ENCODE measurements at places on chromosomes 7 and 10. TPM values are rescaled to one million over a fixed set of nuclear protein-coding genes. Genes with fewer than 3 reads are reported as not detected.

GRCh38 chr10:106242301-106242700 is 922.2 kb downstream of the SORCS1 start:
- H3K27ac ChIP-seq = no peak overlapping the region
- no peaks in the 10 kb centered on the region for H3K27me3 ChIP-seq
- no peak overlapping the region for H3K4me3 ChIP-seq
- no peak for DNase-seq
- no peaks in the 10 kb centered on the region for H3K4me1 ChIP-seq

DNA sequence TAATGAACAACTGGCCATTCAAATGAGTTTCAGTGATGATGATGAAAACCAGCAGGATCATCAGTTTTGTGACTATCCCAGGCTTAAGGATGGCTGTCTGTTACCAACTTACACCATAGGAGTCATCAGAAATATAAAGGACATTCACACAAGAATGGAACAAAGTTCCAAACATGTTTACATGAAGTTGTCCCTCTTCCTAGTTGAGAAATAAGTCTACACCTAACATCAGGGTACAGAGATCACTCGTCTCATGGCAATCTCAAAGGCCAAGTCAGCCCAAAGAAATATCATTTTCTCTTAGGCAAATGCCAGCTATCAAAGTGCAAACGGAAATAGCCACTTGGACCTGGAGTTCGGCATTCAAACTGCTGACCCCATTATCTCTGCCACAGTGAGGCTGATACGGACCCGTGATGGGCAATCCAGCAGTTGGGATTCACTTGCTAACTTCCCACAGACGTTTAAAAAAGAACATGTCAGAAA is 53.0 kb downstream of the CREB3L2 start:
- no peak for DNase-seq
- no peak overlapping the region for H3K27ac ChIP-seq
- H3K4me1 ChIP-seq = no peaks in the 10 kb centered on the region

DNA sequence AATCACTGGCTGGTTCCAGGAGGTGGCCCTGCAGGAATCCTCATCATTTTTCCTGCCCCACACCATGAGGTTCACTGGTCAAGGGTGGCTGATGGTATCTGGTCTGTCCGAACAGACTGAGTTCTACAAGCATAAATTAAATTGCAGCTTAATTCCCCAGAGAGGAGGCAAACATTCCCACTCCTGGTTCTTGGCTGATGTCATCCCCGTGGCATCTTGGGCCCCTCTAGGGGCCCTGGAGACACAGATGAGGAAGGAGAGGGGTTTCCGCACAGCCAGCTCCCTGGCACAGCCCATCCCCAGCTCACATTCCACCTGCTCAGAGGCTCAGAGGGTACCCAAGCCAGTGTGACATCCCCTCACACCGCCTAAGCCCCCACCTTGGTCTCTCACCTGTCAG is 5.3 kb upstream of the KLRG2 start:
- H3K4me3 ChIP-seq = no peak overlapping the region
- no peak for DNase-seq
- H3K27me3 ChIP-seq = no peaks in the 10 kb centered on the region

- no peak overlapping the region for H3K4me3 ChIP-seq
- no peak for DNase-seq
Observed at GRCh38 chr7:49400891-49401550, 372.4 kb upstream of the VWC2 start.

DNA sequence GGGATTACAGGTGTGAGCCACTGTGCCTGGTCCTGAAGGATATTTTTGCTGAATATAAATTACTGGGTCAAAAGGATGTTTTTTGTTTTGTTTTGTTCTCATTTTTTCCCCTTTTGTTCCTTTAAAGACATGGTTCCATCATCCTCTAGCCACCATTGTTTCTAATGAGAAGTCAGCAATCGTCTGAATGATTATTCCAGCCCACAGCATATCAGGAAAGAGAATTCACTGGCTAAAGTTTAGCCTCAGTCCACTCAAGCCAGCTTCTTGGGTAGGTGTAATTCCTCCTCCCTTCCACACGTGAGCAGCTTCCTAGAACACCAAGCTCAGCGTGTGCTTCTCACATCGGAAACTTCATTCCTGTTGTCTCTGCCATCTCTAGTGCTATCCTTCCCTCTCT is 112.8 kb upstream of the INSIG1 start:
- H3K4me3 ChIP-seq = no peak overlapping the region
- H3K36me3 ChIP-seq = no peaks in the 10 kb centered on the region
- H3K4me1 ChIP-seq = no peaks in the 10 kb centered on the region
- no peak overlapping the region for H3K27ac ChIP-seq

DNA sequence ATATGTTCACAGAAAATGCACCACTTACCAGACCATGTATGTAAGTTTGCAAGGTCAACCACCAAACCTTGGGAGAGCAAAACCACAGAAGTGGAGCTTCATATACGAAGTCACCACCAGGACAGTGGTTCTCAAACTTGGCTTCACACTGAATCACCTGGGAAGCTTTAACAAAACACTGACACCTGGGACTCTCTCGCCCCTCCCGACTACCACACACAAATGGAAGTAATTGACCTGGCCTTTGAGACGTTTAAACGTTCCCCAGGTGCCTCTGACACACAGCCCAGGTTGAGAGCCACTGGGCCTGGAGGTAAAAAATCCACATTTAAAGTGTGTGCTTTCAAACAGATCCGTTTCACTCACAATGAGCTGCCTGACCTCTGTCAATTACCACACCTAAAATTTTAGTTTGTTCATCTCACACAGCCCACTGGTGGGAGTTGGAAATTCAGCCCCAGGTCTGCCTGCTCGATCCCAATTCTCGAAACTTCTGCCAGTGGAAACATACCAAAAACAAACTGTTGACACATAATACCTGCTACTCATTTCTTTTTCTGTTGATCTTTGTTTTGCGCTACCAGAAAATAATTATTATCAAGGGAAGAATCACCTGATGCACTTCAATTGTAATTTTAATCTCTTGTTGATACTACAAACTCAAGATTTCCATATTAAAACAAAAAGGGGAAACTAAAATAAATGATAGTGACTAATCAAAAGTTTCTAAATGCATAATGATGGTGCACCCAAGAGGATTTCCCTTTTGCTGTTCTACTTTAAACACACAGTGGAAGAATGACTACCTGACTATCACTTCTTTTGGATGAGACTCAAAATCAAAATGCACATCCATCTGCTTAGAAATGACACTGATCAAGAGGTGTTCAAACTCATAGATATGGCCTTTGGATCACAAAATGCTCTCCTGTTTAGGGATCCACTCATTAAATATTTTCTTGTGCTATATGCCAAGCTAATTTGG is 26.6 kb downstream of the CDNF start:
- H3K27me3 ChIP-seq = no peaks in the 10 kb centered on the region
- no peak overlapping the region for H3K4me3 ChIP-seq

DNA sequence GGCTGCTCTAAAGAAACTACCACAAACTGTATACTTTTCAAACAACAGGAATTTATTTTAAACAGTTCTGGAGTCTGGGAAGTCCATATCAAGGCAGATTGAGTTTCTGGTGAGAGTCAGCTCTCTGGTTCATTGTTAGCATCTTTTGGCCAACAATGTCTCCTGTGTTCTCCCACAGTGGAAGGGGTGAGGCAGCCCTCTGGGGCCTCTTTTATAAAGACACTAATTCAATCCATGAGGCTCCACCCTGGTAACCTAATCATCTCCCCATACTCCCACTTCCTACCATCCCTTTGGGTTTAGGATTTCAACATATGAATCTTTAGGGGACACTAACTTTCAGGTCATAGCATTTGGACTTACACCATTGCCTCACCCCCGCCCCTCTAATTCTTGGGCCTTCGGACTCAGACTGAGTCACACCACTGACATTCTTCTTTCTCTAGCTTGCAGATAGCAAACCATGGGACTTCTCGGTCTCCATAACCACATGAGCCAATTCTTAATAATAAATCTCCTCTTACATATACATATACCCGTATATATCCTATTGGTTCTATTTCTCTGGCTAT is 64.3 kb upstream of the ANTXRL start:
- no peak for DNase-seq
- no peak overlapping the region for H3K4me3 ChIP-seq
- no peak overlapping the region for H3K27ac ChIP-seq
- H3K4me1 ChIP-seq = no peaks in the 10 kb centered on the region

DNA sequence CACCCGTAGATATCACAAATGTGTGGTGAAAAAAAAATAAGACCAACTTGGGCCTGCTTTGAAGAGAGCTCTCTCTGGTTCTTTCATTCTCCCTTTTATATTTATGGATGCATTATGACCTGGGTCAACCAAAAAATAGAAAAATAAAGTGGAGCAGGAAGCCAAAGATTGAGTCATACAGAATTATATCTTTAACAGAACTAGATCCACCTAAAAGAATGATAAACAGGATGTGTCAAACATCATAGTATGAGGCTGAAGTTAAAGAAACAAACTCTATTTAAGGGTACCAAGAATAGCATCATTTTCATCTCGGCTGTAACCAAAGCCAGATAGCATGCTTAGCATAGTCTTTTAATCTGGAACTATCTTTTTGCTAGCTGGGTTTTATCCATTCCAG is 28.8 kb upstream of the NMT2 start:
- H3K36me3 ChIP-seq = no peaks in the 10 kb centered on the region
- H3K27me3 ChIP-seq = no peaks in the 10 kb centered on the region
- no peak for DNase-seq
- no peak overlapping the region for H3K4me3 ChIP-seq

DNA sequence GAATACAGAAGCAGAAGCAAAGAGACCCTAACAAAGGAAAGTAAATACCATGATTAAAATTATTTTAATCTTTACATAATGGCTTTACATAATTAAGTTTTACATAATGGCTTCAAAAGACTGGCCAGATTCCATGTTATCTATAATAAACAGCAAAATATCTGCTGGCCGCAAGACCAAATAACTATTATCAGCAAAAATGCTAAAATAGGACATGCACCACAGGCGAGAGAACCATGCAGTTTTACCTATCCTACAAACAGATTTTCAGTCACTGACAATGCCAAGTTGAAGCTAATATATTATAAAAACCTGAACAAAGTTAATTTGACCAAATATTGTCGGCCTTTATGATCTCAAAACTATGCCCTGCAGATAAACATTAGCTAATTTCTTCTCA is 34.2 kb upstream of the ANLN start:
- no peaks in the 10 kb centered on the region for H3K4me1 ChIP-seq
- no peaks in the 10 kb centered on the region for H3K36me3 ChIP-seq
- no peaks in the 10 kb centered on the region for H3K27me3 ChIP-seq
- no peak for DNase-seq
- no peak overlapping the region for H3K4me3 ChIP-seq

DNA sequence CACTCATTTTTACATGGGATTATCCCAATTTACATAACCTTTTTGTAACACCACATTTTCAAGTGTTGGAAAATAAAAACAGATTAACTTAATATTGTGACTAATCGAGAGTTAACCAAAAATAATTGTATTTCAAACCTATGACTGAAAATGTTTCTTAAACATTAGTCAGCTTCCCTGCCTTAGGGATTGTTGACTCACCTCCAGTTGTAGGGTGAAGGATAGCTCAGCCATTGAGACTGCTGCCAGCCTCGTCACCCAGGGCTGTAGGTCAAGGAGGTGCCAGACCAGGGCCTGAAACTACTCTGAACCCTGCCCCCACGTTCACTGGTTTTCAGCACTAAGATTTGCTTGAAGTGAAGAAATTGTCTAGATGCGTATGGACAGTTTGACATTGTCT is 351.2 kb downstream of the GFRA1 start:
- H3K4me3 ChIP-seq = no peak overlapping the region

DNA sequence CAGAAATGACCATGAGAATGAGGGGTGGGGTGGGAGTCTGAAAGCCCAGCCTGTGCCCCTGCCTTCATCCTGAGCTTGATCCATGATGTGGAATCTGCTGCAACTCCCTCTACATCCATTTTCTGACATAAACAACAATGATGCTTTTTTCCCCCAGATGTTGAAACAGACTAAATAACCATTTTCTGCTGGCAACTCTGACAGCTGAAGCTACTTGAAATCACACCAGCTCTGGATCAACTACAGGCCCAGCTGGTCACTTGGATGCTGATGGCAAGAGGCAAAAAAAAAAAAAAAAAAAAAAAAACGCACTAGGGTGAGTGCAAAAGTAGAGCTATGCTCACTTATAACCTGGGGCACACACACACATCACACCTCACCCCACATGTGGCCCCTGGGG is 74.2 kb downstream of the FAM107B start:
- H3K27ac ChIP-seq = no peak overlapping the region
- H3K4me1 ChIP-seq = no peaks in the 10 kb centered on the region
- H3K36me3 ChIP-seq = no peaks in the 10 kb centered on the region
- DNase-seq = no peak
- no peak overlapping the region for H3K4me3 ChIP-seq

- no peak overlapping the region for H3K27ac ChIP-seq
- no peak overlapping the region for H3K4me3 ChIP-seq
- DNase-seq = no peak
- H3K27me3 ChIP-seq = no peaks in the 10 kb centered on the region
Observed at GRCh38 chr7:135862586-135863340, 114.2 kb upstream of the FAM180A start.

GRCh38 chr10:15737656-15738055 is 17.9 kb upstream of the ITGA8 start:
- no peaks in the 10 kb centered on the region for H3K27me3 ChIP-seq
- DNase-seq = no peak
- H3K4me3 ChIP-seq = no peak overlapping the region

DNA sequence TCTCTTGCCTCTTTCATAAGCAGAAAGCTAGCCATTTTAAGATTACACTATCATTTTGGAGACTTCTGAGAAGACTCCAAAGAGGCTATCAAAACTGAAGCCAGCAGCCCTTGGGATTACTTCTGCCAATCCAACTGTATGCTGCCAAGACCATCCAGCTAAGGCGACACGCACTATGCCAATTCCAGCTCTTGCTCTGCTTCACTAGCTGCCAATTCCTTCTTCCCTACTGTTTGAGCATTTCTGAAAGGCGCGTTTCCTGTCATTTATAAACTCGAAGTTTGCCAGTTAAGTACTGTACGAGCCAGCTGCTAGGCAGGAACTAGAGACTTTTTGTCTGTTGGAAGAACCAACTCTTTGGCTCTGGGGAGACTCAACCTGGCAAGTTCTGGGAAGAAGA is 36.5 kb downstream of the MALSU1 start:
- H3K4me1 ChIP-seq = no peaks in the 10 kb centered on the region
- no peaks in the 10 kb centered on the region for H3K36me3 ChIP-seq
- no peak overlapping the region for H3K4me3 ChIP-seq
- no peak for DNase-seq
- no peak overlapping the region for H3K27ac ChIP-seq

DNA sequence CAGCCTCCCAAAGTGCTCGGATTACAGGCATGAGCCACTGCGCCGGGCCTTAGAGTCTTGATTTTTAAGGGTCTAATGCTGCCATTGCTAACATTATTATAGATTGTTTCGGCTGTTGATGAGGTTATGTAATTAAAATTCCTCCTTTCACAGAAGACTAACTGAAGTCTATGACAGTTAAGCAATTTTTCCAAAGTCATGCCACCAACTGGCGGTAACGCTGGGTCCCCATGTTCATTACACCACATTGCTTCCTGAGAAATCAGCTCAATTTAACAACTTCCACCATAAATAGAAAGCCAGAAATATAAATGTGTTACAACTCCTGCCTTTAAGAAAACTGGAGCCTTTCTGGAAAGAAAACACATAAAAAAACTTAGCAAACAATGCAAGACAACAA is 3.5 kb downstream of the ERLIN1 start:
- no peak for DNase-seq
- no peak overlapping the region for H3K4me3 ChIP-seq
- peaks cover 8% of the 10 kb centered on the region for H3K4me1 ChIP-seq
- H3K36me3 ChIP-seq = peaks cover 13% of the 10 kb centered on the region
- no peak overlapping the region for H3K27ac ChIP-seq

PITX3 gene
- total RNA-seq = not detected
